ENCODE measurements at places on chromosomes 1 and 21.

GRCh38 chr1:232306269-232306961, 323.5 kb downstream of the SIPA1L2 start:
- DNase-seq: no peak

- no peak for DNase-seq
Measured at GRCh38 chr1:192940658-192941057, 118.5 kb downstream of the UCHL5 start.

DNA sequence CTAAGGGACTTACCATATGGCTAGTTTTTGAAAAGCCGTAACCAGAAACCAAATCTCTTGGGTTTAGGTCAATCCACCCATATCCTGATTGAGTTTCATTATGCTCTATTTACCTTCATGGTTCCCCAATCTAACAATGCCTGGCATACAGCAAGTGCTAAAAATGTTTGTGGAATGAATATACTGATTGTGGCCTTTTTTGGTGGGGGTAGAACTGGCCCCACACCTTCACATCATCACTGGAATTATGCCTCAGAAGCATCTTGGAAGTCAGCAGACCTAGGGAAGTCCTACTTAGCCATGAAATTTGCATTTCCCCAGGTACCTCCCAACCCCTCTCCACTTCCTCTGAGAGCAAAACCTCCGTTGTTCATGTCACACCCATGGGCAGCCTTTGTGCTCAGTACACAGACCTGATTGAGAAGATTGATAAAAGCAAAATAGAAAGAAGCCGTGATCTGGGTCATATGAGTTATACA, 17.8 kb upstream of the SLAMF1 start:
- no peak for DNase-seq

DNA sequence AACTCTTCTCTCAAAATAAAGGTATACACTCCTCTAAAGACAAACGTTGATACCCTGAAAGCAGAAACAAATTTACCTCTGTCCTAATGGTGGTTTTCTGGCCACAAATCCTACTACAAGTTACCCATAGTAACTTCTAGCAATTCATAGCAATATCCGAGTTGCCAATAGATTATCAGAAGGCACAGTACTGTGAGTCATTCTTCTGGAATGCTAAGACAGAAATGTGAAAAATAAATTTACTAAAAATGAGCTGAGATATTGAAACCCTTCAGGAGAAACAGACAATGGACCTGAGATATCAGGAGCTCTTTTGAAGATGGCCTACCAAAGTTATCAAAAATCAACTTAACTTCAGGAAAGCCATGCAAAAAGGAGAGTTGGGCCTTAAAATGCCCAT, 715.0 kb upstream of the ADAMTS5 start:
- no peak for DNase-seq

- no peak for DNase-seq
Measured at GRCh38 chr1:175521249-175522040, 221.9 kb downstream of the TNR start.

DNA sequence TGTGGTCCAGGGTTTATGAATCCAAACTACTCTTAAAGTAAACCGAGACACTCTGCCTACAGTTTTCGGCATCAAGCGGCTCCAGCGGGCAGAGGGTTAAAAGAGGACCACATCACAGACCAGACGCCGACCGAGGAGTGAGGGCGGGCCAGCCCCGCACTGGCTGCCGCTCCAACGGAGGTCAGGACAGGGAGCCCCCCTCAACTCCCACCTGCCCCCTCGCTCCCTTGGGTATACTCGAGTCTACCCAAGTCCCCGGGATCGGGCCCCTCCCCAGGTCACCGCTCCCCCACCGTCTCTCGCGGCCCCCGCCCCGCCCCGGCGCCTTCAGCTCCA, 312 bp downstream of the ARNT start:
- no peak for DNase-seq

DNA sequence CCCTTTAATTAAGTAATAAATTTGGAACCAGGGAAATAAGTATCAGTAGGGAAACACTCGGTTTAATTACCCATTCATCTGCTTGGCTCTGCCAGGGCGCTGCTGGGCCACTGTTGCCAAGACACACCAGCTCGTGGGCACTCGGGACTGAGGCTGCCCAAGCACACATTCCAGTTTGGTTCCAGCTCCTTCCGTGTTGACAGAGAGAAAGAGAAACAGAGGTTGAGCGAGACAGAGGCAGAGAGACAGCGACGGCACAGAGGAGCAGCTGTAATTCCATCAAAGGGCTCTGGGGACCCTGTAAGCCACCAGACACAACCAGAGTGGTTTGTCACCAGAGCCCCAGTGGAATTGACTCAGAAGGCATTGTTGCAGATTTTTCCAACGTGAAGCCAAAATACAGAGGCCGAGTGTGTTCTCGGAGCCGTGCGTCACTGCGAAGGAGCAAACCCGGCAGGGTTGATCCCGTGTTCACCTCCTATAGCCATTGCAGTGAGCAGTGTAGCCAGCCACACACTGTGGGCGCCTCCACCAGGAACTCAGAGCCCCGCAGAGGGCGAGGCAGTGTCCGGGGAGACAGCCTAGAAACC, 33.5 kb downstream of the SYF2 start:
- DNase-seq: no peak

DNA sequence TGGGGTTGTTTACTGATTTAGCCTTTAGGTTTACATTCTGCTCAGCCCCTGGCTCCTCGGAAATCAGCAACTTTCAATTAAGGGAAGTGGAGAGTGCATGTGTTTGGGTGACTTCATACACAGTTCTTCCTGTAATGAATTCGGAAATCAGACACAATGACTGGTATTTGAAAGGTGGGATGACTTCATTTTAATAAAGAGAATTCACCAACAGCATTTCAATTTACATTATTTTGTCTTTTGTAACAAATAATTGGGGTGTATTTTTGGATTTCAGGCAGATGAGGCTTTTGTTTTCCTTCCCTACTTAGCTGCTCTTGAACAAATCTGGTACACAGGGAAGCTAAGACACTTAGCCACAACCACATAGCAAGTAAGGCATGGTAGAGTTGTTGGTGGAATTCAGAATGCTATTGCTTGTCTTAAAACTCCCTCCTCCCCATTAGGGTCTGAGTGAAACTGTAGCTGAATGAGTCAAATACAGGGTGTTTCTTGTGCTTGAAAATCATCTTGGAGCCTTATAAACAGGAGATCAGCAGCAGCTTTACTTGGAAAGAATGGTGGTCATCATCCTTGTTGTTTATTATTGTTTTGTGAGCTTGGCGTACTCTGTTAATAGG, 917 bp downstream of the STX12 start:
- no peak for DNase-seq

GRCh38 chr1:23217421-23218115, at the start of gene HTR1D:
HTR1D (minus strand) TSS chr1:23217502; CDS start chr1:23194219, 23,283 bp downstream.
- DNase-seq: no peak

DNA sequence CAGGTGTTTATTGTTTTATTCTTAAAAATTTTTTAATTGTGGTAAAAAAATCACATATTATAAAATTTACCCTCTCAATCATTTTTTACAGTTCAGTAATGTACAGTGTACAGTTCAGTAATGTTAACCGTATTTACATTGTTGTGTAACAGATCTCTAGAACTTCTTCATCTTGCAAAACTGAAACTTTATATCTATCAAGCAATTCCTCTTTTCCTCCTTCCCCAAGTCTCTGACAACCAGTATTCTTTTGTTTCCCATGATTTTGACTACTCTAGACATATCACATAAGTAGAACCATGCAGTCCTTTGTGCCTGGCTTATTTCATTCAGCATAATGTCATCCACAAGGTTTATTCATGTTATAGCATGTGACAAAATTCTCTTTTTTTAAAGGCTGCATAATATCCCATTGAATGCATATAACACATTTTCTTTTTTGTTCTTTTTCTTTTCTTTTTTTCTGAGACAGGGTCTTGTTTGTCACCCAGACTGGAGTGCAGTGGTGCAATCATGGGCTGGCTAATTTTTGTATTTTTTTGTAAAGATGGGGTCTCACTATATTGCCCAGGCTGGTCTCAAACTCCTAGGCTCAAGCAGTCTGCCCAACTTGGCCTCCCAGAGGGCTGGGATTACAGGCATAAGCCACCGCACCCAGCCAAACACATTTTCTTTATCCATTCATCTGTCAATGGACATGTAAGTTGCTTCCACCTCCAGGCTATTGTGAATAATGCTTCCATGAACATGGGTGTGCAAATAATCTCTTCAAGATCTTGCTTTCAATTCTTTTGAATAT, 17.2 kb upstream of the RCSD1 start:
- DNase-seq: no peak

GRCh38 chr1:162316187-162316586, 60.5 kb downstream of the SPATA46 start:
- DNase-seq: no peak

- DNase-seq: no peak
Measured at GRCh38 chr1:16175610-16176553, 20.0 kb upstream of the EPHA2 start.

DNA sequence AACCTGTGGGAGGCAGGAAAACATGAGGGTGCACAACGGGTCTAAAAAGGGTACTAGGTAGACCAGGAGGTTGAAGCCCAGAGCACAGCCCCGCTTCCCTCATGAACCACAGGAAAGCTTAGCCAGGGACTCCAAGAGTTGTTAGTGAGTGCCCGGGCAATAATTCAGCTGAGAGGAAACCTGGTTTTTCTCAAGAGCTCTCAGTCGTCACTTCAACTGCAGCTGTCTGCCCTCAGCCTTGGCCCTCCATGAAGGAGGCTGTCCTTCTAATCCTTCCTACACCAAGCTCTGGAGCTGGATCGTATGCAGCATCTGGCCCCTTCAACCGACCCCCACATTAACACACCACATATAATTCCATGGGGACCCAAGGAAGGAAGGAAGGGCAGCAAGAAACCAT, 77.0 kb upstream of the BACE2 start:
- DNase-seq: no peak

DNA sequence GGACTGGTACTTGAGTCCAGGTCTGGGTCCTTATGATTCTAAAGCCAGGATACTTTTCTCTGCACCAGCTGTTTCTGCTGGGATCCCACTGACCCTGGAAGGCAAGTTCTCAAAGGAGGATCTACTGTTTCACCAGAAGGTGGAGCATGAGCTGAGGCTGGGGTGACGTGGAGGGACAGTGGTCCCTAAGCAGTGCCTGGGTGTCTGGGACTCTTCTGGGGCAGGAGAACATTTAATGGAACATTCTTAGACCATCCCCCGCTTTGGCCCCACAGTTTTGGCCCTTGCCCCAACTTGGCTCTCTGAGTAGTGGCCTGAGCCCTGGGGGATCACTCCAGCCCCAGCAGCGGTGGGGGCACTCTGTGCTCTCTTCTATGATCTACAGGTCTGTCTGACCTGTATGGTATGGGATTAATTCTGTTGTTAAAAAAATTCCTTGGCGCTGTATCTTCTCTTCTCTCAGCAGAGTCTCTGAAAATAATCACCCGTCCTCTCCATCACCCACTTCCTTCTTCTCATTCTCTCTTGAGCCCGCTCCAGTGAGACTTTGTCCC, 60.3 kb upstream of the CSF3R start:
- DNase-seq: no peak

DNA sequence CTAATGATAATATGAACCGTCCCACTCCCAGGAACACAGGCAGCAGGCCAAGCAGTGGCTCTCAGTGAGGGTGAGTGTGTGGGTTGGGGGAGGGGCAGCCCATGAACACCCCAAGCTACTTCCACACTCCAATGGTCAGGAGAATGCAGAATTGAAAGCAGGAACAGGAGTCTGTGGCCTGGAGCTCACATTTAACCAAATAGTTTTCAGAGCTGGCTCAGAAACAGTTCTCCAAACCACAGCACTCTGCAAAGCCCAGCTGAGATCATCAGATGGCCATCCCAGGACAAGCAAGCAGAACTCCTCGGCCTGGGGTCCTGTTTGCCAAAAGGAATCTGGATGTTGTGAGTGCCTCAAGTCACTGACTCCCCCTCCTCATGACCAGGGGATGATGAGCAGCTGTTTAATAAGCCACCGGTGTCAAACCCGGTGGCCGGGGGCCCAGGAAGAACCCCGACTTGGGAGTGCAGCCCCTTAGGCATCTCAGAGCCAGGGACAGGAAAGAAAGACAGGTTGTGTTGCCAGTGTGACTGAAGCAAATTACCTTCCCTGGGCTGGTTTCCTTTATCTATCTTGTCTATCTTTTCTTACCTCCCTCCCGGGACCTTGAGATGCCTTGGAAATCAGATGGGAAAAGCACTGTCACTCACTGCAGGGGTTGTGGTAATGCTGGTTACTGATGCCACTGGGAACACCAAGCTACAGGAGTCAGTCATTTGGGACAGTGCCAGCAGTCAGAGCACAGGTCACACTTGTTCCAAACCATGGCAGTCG, 20.4 kb downstream of the DEGS1 start:
- no peak for DNase-seq

DNA sequence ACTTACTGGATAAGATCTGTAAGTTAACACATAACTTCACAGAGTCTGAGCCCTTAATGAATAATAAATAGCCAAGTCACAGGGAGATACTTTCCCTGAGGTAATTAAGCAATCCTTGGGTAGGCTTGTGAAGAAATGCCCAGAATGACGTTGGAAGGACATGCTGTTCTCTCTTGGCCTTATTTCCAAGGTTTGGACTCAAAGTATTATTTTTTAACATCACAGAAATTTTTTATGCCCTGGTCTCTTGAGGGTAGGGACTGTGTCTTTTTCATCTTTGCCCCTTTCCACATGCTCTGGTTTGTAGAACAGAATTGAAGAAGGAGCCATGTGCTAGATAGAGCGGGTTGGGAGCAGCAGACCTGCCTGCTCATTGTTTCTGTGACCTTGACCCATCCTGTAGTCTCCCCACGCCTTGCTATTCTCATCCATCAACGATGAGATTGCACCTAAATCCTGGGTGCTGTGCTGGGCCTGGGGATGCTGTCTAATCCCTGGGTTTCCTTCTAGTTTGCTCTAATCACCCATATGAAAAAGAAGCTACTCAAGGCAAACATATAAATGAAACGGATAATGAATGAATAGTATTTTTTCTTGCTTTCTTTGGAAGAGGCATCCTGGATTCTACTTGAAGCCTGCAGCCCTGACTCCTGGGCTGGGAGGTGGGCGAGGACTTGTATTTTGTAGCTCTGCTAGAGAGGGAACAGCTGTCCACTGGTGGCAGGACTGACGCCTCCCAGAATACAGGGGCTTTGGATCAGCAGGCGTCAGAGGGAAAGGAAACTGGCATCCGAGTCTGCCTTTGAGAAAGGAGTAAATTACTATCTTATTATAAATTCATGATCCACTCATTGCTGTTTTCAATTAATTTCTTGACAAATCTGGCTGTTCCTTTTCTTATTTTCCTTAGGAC, 17.5 kb upstream of the LAMTOR5 start:
- no peak for DNase-seq

GRCh38 chr21:41142051-41142795, 25.7 kb upstream of the BACE2 start:
- DNase-seq: no peak

DNA sequence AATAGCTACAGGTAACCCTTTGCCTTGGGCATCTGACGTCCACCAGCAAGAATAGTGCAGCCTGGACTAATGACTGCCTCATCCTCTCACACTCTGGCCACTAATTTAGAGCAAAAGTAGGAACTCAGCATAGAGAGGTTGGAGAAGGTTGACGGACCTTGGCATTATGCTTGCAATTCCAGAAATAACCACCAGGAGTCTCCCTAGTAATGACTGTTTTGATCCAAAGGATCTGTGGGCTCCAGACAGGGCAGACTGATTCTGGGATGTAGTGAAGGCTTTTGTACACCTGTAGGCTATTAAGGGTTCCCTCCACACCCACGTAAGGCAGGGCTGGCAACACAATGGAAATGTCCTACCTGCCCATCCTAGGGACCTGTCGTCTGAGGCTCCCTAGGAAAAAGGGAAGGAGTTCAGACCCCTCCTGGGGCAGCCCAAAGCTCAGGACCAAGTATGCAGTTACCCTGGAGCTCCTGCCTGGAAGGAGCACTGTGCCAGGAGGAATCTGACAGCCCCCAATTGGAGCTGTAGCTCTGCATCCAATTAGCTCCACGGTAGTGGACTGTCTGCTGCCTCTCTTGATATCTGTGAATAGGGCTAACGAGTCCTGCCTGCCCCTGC, 91.0 kb upstream of the TMEM51 start:
- no peak for DNase-seq
